NCI-H2107 (cell line): ENCODE measurements at places on chromosomes 13 and 19.

- DNase-seq = no peak
Measured at GRCh38 chr13:99982731-99983498, 1.3 kb downstream of the ZIC2 start.

- DNase-seq = no peak
Measured at GRCh38 chr13:20254076-20254475, 22.0 kb upstream of the GJB6 start.

DNA sequence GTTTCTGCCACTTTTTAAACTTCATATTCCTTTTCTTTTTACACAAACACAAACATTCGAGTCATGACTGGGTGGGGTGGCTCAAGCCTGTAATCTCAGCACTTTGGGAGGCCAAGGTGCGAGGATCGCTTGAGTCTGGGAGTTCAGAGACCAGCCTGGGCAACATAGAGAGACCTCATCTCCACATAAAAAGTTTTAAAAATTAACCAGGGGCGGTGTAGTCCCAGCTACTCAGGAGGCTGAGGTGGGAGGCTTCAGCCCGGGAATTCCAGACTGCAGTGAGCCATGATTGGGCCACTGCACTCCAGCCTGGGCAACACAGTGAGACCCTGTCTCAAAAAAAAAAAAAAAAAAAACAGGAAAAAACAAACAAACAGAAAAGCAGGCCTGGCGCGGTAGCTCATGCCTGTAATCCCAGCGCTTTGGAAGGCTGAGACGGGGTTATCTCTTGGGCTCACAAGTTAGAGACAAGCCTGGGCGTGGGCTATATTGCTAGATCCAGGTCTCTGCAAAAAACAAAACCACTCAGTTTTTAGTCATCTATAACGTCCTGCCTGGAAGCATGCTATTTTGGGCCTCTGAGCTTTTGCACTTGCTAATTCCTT, 583 bp upstream of the BAX start:
- DNase-seq = no peak

- no peak for DNase-seq
Measured at GRCh38 chr19:47495478-47496372, 11.7 kb upstream of the KPTN start.

DNA sequence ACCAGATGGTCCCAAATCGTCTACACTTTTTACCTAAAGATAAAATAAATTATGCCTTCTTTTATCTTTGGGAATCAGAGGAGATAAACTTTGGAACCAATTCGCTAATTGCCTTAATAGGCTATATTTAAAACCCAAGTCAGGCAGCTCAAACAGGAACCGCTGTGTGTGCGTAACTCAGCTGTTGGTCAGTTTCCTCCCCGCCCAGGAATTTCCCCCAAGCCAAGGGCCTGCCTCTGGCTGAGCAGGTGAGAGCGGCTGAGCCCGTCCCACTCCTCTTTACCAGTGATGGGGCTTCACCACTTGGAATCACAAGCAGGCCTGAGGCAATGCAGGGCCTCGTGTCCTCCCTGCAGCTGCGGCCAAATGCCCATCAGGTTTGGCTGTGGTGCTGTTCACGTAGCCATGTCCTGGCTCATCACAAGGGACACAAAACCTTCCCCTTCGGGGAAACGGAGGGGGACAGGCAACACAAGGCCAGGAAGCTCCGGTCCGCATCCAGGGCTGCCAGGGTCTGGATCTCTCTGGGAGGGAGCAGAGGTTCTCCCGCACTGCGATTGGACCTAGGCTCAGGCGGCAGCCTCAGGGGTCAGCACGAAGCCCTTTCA, 503 bp upstream of the SLC7A9 start:
- no peak for DNase-seq

DNA sequence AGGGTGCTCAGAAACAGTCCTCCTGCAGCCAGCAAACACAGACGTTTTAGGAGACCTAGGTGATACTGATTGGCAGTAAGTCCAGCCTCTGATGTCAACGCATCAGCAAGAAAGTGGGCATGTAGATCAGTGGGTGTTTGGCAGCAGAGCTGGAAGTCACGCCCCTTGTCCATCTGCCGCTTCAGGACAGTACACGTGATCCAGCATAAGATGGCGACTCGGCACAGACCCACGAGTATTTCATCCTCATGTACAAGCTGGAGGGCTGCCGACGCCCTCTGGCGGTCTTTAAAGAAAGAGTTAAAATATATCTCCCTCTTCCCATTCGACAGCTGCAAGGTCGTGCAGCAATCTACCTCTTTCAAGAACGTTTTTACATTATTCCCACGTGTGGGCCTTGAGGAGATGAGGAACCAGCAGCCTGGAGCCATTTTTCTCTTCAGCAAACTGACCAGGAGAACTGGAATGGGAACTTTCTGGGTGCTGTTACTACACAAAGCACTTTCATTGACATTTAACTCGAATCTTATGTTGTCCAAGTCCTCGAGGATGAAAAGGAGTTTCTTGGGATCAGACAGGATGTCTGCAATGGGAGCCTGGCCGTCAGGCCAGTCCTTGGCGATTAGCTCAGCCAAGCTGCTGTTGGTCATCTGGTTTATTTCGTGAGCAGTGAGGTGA, 22.3 kb downstream of the NLRP11 start:
- peak; percentile 19 for DNase-seq

- DNase-seq = no peak
Measured at GRCh38 chr13:51168623-51169022, 53.6 kb upstream of the FAM124A start.

DNA sequence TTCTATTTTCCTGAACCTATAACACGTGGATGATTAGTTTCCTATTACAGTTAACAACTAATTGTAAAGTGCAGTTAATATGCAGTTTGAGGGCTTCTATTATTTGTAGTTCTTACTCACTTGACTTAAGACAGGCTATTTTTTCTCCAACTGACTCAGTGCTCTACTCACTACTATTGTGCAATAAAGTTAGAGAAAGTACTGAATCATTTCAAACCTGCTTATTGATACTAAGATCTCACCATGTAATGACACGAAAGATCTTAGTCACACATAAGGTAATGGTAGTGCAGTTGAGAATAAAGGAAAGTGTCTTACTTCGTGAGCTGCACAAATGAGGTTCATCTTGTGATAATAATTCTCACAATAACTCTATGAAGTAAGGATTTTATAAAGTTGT, 22.8 kb upstream of the ITM2B start:
- DNase-seq = no peak

GRCh38 chr13:110367620-110368019, 60.5 kb downstream of the COL4A2 start:
- DNase-seq = no peak

DNA sequence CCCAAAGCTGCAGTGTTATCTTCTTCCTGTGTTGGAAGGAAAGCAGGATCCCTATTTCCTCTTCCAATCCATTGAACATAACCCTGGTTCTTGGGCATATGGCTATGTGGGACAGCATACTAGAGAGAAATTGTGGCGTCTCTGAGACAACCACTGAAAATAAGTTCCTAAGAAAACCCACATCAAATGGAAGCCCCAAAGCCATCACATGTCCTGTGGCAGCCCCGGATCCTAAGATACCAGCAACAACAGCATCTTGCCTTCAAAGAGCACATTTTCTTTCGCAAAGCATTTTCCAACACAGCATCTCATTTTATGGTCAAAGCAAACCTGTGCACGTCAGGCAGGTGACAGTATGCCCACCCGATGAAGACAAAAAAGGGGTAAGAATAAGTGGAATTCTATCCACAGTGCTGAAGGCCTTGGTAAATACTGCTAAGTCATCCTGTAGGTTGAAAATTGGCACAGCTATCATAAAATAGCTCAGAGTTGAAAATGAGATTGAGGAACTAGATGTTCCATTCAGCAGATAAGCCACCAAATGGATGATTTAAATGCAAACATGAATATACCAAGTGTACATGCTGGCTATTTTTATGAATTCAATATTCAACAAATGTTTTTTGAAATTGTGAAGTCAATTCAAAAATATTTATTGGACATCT, 232.2 kb downstream of the DLEU7 start:
- no peak for DNase-seq

- no peak for DNase-seq
Measured at GRCh38 chr19:53874606-53874990, 6.9 kb downstream of the MYADM start.

GRCh38 chr19:57016076-57016475, 103.7 kb upstream of the USP29 start:
- no peak for DNase-seq

GRCh38 chr19:12937093-12937926, 1.1 kb upstream of the CALR start:
- DNase-seq = no peak

GRCh38 chr19:34881982-34882381, 44.7 kb upstream of the ZNF30 start:
- no peak for DNase-seq

DNA sequence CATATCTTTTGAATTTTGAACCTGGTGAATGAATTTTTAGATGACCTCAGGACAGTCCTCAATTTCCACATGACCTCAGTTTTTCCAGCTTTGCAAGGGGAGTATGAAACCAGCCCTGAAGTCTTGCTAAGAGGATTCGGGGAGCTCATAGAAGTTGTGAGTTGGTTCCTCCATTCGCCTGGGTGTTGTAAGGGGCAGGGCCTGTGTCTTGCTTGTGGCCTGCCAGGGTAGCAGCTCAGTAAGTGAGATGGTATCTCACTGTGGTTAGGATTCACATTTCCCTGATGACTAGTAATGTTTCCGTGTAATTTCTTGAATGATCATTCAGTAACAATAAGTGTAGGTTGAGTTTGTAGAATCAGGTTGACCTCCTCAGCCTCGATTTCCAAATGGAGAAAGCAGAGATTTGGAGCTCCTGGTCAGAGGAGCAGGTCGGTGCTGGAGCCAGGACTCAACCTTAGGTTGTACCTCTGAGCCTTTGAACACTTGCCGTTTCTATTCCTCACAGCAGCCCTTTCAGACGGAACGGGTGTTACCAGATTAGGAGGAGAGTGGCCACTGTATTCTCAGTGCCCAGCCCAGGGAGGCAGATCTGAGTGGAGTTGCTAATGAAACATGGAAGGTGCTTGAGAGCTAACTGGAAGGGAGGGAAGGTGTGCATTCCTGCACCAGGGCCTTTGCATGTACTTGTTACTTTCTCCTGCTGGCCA, 14.6 kb downstream of the NACC1 start:
- no peak for DNase-seq

DNA sequence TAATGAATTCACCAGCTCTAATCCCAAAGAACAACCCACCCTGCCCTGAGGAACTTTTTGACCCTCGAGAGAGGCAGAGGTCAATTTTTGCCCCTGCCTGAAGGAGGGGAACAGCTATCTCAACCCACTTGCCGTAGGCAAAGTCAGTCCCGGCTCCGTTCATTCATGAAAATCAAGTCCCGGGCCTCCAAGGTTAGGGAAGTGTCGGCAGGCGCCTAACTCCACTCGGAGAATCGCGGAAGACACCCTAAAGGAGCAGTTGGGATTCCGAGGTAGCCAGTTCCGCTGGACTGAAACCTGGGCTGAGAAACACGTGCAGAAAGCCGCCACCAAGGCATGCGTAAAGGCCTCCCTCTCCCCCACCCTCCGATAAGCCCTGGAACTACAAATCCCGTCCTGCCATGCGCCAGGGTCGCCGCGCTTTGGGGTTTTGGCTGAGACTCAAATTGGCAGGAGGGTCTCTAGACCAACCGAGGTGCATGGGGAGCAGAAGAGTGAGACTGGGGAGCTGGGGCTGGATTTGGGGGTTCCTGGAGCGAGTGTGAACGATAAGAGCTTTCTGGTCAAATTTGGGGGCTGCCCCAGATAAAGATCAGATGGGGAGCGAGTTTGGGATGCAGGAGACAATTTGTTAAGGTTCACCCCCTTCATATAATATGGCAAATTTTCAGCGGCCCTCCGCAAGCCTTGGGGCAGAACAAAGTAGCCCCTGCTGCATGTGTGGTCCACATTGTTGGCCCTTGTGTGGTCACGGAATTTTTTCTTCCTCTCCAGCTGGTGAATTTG, at the start of gene TNPO2:
Gene TNPO2, minus strand, starts transcription at position 292 of the 786 bp plus-strand sequence. CDS start 2,955 bp downstream, outside the sequence.
- DNase-seq = no peak

- DNase-seq = no peak
Measured at GRCh38 chr13:86464193-86464592, 665.0 kb upstream of the SLITRK6 start.

DNA sequence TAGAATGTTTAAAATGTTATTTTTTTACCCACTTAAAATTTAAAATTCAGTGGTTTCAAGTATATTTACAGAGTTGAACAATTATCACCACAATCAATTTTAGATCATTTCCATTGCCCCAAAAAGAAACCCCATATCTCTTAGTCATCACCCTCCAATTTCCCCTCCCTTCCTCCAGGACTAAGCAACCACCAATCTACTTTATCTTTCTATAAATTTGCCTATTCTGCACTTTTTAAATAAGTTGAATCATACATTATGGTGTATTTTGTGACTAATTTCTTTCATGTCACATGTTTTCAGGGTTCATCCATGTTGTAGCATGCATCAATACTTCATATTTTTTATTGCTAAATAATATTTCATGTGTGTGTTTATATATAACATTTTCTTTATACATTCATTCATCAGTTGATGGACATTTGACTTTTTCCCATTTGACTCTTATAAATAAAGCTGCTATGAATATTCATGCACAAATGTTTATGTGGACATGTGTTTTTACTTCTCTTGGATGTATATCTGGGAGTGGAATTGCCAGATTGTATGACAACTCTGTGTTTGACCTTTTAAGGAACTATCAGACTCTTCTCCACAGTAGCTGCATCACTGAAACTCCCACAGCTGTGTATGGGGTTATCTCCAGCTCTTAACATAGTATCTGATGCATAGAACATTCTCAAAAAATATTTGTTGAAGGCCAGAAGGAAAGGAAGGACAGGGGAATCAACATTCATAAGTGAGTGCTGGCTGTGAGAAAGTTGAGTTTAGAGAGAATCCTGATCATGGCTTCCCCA, 107.8 kb upstream of the OXGR1 start:
- DNase-seq = no peak

GRCh38 chr19:1421958-1422305, 14.5 kb downstream of the DAZAP1 start:
- no peak for DNase-seq

DNA sequence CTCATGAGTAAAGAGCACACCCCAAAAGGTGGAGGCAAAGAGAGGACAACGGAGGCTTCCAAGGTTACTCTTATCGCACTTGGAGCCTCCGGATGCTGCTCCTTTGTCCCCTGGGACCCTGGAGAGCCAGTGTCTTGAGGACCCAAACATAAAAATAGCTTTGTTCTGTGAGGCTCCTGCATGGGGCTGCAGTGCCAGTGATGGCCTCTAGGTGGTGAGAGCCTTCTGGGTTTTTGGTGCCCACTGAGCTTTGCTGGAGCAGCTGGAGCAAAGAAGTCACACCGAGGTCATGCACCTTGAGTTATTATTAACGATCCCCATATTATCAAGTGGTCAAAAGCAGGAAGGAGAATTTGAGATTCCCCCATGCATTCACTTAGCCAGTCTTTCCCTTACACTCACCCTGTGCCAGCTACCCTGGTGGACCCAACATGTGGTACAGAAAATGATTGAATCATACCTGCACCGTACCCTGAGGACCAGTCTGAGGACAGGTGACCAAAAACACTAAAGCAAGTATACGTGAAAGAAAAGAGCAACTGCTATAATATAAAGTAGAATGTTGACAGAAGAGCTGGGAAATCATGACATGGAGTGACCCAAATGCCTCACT, 41.5 kb downstream of the ZNF682 start:
- DNase-seq = no peak

DNA sequence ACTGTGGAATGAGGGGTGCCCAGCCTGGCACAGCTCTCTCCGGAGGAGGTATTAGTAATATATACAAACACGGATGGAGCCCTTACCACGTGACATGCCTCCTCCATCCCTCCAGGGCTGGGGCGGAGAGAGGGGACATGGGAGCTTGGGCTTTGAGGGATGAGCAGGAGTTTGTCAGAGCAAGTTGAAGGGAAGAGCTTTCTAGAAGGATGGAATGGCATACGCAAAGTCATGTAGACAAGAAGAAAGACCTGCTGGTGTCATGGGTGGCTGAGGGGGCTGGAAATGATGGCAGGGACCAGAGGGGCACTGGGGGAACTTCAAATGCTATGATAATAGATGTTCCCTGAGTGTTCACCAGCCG, 2.6 kb downstream of the MPND start:
- no peak for DNase-seq
